ENCODE measurements at places on chromosomes 5 and 9.

DNA sequence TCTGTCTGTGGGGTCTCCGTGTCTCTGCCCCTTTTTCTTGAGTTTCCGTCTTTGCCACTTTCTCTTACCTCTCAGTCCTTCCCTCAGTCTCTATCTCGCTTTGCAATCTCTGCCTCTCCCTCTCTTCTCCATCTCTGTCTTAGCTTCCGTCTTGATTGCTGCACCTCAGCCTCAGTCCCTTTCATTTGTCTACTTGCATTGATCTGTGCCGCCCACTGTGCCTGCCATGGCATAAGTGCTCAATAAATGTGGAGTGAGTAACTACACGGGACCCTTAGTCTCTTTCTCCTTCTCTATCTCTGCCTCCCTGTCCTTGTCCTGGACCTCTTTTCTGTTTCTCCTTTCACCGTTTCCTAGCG lies 6.6 kb downstream of the PCDHGC5 start:
- no peak for DNase-seq

DNA sequence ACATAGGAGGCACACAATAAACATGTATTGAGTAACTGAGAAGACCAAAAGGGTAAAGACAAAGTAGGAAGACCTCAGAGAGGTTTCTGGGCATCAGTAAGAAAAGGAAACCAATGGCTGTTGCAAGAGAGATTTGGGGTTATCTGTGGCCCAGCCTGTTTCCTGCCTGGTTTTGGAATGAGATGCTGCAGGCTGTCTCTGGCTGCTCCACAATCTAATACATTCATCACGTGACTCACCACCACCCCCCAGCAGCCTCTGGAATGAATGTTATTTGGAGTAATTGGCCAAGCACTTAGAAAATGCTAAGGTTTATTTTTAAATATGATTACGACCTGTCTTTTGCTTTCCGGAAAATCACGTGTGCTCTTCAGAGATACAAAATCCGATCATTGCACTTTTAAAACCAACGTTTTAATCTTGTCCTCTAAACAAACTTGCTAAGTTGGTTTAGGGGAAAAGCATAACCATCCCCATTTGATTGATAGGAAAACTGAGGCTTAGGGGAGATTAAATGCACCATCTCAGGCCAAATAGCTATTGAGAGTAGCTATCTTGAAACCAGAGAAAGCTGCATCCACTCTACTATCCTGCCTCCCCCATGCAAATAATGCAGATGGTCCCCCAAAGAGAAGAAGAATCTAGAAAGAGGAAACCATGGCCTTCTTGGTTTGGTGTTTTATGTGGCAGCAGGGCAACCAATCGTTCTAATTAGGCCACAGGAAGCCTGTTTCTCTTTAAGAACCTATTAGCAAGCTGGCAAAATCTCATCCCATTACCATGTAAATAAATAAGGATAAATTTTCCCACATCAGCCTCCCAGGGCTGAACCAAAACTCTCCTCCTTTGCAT lies 151.8 kb upstream of the ADRA1B start:
- DNase-seq, result no peak

DNA sequence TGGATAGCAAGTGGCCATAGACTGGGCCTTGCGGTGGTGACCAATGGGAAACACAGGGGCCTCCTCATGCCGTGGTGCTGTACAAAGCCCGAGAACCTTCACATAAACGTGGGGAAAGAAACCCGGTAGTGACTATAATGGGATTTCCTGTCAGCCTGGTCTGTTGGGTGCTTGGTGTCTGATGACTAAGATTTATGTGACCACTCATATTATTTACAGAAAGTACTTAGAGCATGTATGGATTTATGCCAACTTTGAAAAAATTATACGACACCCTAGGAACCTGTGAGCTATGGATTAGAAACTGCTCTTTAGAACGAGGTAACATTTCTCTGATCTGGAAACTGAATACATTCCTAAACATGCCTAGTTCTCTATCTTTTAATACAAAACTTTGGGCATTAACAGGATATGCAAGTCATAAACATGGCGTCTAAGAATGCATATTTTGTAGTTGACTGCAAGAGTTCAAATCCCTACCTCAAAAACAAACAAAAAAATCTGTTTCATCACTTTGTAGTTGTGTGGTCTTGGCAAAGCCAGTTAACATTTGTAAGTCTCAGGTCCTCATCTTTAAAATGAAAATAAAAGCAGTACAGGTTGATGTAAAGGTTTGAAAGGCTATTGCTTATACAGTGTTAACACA lies 85.4 kb downstream of the TMEM167A start:
- no peak for DNase-seq

DNA sequence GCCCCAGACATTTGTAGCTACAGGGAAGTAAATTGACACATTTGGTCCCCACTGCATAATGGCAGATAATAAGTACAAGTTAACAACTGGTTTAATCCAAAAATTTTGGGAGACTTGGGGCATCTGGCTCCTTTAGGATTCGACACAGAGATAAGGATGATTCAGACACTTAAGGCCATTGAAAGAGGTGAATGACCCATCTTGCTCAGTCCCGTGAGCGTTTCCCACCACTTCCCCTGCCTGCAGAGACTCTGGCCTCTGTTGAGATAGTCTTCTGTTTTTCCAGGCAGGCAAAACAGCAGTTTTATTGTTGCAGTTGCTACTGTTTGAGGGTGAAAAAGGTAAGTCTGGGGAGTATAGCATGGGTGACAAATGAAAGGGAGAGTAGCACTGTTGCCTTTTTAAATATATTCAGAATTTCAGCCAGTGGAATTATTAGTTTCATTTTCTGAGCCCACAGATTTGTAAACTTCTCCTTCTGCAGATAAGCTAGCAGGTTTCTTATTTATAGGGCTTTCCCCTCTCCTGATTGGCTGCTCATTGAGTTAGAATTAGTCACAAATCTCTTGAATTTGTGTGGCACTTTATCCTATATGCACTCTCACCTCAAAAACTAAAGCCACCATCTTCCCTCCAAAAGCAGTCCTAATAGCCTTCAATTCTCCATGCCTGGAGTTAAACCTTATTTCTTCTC lies 19.3 kb downstream of the ACO1 start:
- DNase-seq, result no peak

GRCh38 chr5:173165177-173166016 lies 21.1 kb downstream of the BNIP1 start:
- DNase-seq, result no peak

DNA sequence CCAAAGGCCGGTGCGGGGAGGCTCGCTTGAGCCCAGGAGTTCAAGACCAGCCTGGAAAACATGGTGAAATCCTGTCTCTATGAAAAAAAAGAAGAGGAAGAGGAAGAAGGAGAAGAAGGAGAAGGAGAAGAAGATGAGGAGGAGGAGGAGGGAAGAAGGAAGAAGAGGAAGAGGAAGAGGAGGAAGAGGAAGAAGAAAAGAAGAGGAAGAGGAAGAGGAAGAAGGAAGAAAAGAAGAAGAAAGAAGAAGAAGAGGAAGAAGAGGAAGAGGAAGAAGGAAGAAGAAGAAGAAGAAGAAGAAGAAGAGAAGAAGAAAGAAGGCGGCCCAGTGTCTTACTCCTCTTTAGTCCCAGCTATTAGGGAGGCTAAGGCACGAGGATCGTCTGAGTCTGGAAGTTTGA lies 44.8 kb upstream of the XPA start:
- no peak for DNase-seq

DNA sequence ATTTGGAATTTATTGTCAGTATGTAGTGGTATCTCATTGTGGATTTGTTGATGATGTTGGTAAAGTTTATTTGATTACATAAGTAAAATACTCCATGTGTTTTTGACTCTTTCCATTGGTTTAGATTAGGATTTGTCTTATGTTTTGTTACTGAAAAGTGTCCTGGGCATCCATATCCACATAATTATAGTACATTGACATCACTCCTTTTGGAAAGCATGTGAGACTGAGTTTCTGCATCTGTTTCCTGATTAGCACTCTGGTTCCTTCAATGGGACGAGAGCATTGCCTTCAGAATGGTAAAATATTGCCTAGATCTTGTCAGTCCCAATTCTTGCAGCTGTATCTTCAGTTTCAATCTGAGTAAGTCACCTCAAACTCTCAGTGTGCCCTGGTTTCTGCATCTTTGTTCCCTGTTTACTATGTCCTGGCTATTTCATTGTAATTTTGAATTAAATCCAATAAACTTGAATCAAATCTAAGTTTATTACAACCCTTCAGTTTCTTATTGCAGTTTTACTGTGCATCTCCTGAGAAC lies 128.1 kb downstream of the FBXO38 start:
- no peak for DNase-seq

- no peak for DNase-seq
Observed at GRCh38 chr9:94648185-94648584, 8.9 kb upstream of the FBP1 start.
